ENCODE measurements at places on chromosomes 16 and 17.
A peak's percentile ranks its signal among the peaks of the same experiment; 100 is the strongest.

- peak; percentile 58 for DNase-seq
These were observed 7.3 kb downstream of the THRA start for GRCh38 chr17:40069751-40070708.

GRCh38 chr17:75546181-75546580 lies 20.7 kb downstream of the LLGL2 start:
- DNase-seq: no peak

DNA sequence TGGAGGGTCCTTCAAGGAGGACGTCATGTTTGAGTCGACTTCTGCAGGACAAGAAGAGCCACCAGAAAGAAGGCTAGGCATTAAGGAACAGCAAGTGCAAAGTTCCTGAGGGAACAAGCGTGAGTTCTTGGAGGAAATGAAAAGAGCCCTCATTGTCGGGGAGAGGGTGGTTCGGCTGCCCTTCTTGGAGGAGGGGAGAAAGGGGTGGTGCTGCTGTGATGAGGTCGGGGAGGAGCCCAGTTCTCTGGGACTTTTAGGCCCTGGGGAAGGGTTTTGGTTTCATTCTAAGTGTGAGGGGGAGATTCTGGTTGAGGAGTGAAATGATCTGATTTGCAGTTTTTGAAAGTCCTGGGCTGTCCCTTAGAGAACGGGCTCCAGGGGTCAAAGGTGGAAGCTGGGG lies 4.1 kb downstream of the BICDL2 start:
- DNase-seq: no peak

- no peak for DNase-seq
These were observed 602.5 kb upstream of the SALL1 start for GRCh38 chr16:51753467-51754127.

DNA sequence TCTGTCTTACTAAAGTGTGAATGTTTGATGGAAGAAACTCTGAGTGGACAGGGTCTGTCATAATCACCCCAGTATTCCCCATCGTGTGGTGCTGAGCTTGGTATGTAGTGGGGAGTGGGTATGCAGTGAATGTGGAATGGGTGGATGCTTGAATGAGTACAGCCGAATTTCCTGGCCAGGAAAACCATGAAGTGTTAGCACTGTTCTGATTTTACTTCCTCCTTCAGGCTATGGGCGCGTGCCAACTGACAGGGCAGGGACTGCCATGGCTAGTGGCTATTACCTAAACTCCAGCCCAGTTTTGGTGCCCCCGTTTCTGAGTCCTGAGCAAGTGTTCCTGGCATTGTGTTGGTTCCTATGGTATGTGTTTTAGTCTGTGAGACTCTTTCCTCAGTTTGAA lies 48.6 kb downstream of the PRKCA start:
- DNase-seq: no peak

GRCh38 chr16:87586201-87586782 lies 16.0 kb upstream of the JPH3 start:
- peak; percentile 43 for DNase-seq

- DNase-seq: no peak
These were observed 10.7 kb downstream of the GFOD2 start for GRCh38 chr16:67708368-67708771.

DNA sequence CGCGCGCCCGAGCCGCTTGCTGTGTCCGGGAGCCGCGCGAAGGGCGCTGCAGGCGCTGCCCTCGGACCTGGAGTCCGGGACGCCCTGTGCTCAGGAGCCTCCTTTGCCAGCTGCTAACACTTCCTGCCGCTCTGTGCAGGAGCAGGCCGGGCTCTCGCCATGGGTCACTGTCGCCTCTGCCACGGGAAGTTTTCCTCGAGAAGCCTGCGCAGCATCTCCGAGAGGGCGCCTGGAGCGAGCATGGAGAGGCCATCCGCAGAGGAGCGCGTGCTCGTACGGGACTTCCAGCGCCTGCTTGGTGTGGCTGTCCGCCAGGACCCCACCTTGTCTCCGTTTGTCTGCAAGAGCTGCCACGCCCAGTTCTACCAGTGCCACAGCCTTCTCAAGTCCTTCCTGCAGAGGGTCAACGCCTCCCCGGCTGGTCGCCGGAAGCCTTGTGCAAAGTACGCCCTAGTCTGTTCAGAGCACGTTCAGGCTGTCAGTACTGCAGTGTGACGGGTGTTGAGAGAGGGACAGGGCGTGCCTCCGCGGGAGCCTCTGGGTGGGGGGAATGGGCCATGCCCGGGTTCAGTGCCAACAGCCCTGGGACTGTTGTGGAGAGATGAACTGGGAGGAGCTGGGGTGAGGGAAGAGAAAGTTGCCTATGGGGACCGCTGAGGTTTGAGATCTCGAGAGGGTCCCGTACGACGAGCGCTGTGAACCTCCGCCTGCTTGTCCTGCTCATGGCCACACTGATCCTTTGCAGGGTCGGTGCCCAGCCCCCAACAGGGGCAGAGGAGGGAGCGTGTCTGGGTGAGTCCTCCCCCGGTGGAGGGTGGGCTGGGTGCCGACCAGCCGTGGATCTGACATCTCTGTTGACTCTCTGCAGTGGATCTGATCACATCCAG lies 1.3 kb downstream of the ZNF276 start:
- DNase-seq: no peak

DNA sequence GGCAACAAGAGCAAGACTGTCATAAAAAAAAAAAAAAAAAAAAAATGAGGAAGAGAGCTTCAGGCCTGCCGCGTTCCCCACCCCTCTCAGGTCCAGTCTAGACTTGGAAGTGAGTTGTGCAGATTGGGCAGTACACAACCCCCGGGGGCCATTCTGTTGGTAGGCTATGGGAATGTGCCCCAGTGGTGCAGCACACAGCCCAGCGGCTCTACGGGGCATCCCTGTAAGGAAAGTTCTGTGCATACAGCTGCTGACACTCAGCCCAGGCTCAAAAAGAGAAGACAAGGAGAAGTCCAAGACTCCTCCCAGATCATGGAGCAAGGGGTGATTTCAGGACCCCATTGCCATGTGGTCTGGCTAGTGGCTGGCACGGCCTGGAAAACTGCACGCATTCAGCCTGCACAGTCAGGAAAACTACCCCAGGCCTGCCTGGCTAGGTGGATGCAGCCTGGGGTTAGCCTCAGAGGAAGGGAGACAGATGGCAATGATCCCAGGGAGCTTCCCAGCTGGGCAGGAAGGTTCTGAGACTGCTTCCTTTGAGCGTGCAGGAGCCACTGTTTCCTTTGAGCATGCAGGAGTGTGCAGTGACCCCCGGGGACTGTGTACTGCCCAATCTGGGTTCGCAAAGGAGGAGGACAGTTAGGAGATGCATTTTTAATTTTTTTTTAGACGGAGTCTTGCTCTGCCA lies 44.8 kb downstream of the PECAM1 start:
- DNase-seq: no peak

DNA sequence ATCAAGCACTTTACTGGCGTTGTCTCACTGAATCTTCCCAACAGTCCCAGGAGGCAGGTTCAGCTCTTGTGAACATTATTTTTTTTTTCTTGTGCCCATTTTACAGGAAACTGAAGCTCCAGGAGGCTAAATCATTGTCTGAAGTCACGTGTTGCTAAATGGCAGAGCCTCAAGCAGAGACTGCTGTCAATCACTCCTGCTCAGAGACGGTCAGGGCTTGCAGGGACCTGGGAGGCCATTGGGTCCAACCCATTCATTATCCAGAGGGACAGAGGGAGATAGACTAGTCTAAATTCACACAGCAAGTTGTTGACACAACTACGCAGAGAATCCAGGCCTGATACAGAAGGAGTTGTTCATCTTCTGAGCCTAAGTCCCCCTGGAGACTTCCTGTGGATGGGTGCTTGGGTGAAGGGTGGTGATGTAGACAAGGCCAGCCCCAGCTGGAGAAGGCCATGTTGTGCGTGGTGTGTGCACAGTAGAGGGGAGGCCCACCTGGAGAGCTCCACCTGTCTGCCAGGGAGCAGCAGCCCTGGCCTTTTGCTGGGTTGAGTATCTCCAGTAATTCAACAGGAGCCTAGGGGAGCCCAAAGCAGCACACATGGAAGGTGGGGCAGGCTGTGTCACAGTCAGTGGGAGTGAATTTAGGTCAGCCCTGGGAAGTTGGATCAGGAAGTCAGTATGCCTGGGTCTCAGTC lies 24.3 kb upstream of the C1QL1 start:
- no peak for DNase-seq

- DNase-seq: no peak
These were observed 7.4 kb upstream of the SPAG9 start for GRCh38 chr17:51128076-51128475.

DNA sequence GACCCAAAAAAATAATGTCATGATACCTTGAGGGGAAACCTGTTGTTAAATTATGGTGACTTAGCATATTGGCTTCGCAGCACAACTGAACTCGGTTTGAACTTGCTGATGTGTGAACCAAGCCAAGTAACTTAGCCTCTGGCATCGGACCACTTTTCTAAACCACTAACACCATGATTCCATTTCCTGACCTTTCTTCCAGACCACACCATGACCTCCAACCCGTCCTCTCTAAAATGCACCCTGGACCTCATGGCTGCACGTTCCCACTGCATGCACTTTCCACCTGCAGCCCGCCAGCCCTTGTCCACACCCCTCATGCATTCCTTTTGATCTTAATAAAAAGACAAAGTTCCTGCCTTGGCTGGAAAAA lies 29.3 kb downstream of the DYNLRB2 start:
- peak; percentile 29 for DNase-seq

GRCh38 chr17:76131051-76131691 lies 9.9 kb downstream of the FOXJ1 start:
- DNase-seq: no peak

DNA sequence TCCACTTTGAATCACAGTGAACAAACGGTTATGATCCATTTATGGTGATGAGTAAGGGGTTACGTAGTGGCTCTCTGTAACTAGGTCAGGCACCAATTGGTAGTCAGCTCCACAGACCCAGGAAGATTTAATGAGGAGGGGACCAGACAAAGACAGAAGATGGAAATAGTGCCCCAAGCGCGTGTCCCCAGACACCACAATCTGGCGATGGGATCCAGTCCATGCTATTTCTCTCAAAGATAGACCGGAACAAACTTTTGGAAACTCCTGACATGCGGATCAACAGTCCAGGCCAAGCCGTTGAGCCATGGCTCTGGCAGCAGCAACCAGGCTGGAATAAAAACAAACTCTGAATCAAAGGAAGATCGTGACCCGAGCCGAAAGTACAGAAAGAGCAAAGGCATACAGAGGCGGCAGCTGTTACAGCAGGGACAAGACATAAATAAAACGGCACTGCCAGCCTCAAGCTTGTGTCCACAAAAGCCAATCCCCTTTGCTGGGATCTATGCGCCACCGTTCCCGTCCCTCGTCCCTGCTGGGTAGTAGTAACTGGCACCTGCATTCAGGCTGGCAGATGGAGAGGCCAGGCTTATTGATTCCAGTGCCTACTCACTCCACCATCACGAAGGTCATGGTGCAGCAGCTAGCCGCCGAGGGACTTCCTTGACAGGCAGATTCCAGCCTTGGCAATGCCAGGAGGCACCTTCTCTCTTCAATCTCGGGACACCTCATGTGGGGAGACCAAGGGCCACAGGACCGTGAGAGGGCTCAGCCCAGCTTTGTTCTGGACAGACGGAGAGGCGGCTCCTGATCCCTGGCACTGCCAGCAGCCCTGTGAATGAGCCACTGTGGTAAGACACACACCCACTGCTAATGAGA lies 50.2 kb downstream of the CDH11 start:
- DNase-seq: no peak

DNA sequence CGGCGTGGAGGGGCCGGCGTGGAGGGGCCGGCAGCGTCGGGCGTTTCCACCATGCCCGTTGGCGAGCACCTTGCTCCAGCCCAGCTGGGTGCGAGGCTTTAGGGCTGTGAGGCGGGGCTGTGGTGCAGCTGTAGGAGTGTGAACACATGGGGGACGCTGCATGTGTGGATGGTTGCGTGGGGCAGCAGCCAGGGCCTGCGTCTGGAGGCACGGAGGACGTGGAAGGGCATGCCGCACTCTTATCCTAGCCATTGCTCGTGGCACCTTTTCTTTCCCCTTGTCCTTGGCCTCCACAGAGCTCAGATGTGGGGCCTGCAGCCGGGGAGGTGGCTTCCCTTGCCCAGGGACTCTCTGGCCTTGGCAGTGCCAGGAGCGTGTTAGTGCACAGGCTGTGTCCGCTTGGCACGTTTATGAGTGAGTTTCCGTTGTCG lies 47.8 kb downstream of the PDPK1 start:
- no peak for DNase-seq

- no peak for DNase-seq
These were observed 139.0 kb downstream of the STX8 start for GRCh38 chr17:9436630-9437029.

DNA sequence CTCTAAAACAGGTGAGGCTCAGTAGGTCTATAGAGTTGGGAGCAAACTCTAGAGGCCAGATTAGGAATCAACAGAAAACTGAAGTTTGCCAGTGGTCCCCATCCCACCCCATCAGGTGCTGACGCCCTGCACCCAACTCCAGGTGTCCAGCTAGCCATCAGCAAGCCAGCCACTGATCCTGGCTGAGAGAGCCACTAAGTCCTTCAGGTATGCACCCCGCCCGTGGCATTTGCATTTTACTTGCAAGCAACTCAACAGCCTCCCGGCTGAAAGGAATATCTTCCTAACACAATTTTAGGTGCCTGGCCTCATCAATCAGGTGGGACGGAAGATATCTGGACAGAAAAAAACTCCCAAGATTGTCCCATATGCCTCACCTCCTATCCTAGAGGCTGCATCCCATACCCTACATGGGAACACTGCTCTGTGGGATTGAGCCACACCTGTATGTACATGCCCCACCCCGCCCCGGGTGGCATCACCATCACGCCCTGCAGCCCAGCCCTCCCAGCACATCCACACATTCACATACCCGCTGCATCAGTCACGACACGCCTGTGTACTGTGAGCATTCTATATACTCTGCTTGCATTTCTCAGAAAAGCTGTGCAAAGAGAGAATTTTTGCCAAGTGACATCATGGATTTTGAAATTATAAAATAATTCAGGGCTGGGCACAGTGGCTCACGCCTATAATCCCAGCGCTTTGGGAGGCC lies 8.3 kb downstream of the OTOP3 start:
- DNase-seq: no peak

GRCh38 chr17:40794466-40794865 lies 5.3 kb downstream of the KRT28 start:
- no peak for DNase-seq

DNA sequence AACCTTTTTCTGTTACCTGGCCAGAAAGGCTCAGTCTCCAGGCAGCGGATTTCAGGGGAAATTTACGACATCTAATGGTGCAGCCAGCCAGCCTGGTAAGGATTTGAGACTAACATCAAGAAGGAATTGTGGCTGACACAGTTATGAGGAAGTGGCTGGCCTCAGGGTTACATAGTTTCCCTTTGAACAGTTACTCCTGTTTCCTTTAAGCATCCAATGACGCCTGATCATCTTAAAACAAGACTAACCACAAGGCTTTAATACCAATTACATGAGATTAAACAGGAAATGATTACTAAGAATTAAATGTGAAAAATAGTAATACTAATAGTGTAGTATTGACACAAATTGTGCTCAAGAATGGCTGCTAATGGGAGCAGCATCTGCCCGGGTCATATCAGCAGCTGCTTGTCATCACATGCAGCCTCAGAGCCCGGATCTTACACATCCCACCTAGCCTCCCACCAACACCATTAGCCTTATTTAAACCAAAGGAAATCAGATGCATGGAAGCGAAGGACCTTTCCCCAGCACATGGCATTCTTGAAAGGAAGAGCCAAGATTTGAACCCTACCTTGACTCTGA lies 431.8 kb downstream of the PMP22 start:
- peak; percentile 94 for DNase-seq

GRCh38 chr17:75301502-75302206 lies 12.4 kb upstream of the SLC25A19 start:
- no peak for DNase-seq

All from fibroblast of skin of right biceps (primary cell).